Mesendoderm (in vitro differentiated cells): ENCODE measurements at places on chromosomes 12 and 14.

GRCh38 chr12:43848226-43848507, 12.3 kb downstream of the TMEM117 start:
- no peak for DNase-seq

GRCh38 chr14:100256339-100256895, 17.5 kb downstream of the YY1 start:
- no peak for DNase-seq

- DNase-seq = peak; percentile 59
These were observed at the start of gene CLEC14A for GRCh38 chr14:38255673-38256532. Gene CLEC14A, minus strand, starts transcription at chr14:38256093. Its CDS starts 71 bp downstream, at chr14:38256022.

- DNase-seq = no peak
These were observed 38.8 kb upstream of the EML1 start for GRCh38 chr14:99754141-99755067.

- DNase-seq = no peak
These were observed 3.5 kb upstream of the KLRK1 start for GRCh38 chr12:10393291-10393690.

GRCh38 chr12:123046431-123046830, 66.0 kb downstream of the ARL6IP4 start:
- no peak for DNase-seq

- no peak for DNase-seq
These were observed 6.2 kb downstream of the KHNYN start for GRCh38 chr14:24435998-24436354.

- DNase-seq = no peak
These were observed 881.3 kb upstream of the SEL1L start for GRCh38 chr14:82414853-82415539.

GRCh38 chr14:56903304-56903969, 93.2 kb upstream of the OTX2 start:
- DNase-seq = no peak

DNA sequence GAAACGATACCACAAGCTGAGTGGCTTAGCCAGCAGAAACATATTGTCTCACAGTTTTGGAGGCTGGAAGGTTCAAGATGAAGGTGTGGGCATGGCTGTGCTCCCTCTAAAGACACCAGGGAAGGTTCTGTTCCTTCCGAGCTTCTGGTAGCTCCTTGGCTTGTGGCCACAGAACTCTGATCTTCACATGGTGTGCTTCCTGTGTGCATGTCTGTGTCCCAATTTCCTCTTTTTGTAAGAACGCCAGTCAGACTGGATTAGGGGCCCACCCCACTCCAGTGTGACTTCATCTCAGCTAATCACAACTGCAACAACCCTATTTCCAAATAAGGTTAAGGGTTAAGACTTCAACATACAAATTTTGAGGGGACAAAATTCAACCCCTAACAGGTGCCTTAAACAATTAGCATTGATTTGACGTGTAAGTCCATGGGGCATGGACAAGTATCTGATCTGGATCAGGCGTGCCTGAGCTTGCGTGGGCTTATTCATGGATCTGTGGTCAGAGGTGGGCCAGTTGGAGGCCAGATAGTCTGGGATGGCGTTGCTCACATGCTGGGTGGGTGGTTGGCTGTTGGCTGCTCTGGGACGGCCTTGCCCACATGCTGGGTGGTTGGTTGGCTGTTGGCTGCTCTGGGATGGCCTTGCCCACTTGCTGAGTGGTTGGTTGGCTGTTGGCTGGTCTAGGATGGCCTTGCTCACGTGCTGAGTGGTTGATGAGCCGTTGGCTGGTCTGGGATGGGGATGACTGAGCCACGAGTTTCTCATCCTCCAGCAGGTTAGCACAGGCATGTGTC, 88.5 kb downstream of the LGMN start:
- DNase-seq = no peak

GRCh38 chr14:80056497-80056801, 154.9 kb downstream of the DIO2 start:
- DNase-seq = no peak

DNA sequence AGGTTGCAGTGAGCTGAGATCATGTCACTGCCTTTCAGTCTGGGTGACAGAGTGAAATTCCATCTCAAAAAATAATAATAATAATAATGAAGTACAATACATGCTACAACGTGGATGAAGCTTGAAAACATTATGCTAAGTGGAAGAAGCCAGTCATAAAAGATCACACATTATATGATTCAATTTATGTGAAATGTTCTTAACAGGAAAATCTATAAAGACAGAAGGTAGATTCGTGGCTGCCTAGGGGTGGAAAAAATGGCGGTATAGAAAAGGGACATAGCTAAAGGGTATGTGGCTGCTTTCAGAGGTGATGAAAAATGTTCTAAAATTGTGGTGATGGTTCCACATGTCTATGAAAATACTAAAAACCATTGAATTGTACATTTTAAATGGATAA, 41.0 kb upstream of the AMIGO2 start:
- no peak for DNase-seq

- peak; percentile 40 for DNase-seq
These were observed 12.2 kb downstream of the CLMN start for GRCh38 chr14:95307402-95308041.

GRCh38 chr14:30193101-30193500, 265.5 kb upstream of the PRKD1 start:
- DNase-seq = no peak

DNA sequence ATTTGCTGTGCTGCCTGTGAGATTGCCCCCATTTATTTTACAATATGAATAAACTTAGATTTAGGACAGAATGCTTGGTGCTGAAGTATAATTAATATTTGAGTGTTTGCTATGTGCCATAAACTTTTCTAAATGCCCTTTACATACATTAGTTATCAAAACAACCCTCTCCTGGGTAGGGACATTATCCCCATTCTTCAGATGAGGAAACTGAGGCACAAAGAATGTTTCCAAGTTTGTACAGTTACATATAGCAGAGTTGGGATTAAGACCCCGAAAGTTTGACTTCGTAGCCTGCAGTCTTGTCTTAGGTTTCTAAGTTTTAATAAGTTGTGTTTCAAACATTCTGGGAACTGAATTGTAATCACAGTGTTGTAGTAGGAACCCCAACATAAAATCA, 18.4 kb downstream of the KLHDC2 start:
- DNase-seq = no peak

DNA sequence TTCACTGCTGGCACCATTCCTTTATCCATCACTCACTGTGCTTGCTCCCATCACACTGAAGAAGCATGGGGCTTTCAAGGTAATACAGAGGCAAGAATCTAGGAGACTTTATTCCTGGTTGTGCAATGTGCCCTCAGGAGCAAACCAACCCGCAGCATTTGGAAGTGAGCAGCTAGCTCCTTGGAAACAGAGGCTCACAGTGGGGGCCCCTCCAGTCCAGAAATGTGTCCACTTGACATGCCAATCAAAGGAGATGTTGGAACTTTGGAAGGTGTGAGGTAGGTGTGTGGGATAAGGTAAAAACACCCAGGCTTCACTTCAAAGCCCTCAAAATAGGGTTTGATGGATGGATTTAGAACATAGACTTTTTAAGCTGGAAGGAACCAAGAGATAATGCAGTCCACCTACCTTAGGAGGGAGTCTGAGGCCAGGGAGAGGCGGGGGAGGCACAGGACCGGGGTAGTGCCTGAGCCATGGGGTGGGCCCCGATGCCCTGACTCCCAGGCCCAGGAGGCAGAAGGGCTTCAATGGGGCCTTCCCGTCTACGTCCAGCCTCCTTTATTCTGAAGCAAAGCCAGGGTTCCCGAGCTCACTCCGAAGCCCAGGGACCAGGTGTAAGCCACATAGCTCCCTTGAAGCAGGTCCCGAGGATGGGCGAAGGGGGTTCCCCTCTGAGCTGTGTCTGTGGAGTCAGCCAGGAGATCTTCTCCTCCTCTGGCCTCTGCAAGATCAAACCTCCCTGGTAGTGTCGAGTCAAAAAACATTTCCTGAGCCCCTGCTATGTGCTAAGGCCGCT, 17.6 kb upstream of the BCL11B start:
- DNase-seq = no peak

- DNase-seq = no peak
These were observed 17.2 kb downstream of the NOXRED1 start for GRCh38 chr14:77406086-77406485.

GRCh38 chr12:66397574-66398290, 95.4 kb downstream of the HELB start:
- no peak for DNase-seq

- no peak for DNase-seq
These were observed 401.9 kb downstream of the PAWR start for GRCh38 chr12:79288911-79289310.

- peak; percentile 26 for DNase-seq
These were observed 449.9 kb upstream of the FLRT2 start for GRCh38 chr14:85079842-85080730.

DNA sequence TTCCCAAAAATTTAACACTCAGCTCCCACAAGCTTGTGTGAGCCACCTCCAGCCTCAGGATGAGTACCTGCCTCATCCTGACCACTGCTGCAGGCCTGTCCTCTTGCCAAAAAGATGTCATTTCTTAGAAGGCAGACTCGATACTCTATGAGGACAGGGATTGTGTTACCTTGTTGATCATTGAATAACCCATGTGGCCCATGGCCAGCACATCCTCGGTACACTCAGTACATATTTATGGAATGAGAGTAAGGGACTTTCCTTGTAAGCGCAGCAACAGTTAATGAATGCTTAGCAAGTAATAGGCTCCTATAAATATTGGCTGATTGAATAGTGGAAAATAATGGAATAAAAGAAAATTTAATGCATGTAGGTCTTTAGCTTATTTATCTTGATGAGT, 15.3 kb upstream of the DGLUCY start:
- no peak for DNase-seq

- no peak for DNase-seq
These were observed 8.1 kb downstream of the JKAMP start for GRCh38 chr14:59492384-59492783.

GRCh38 chr12:96687719-96688118, 198.3 kb downstream of the CFAP54 start:
- DNase-seq = no peak

GRCh38 chr12:43434614-43435013, 117.4 kb downstream of the ADAMTS20 start:
- DNase-seq = no peak

GRCh38 chr12:19082365-19082911, 47.1 kb upstream of the PLEKHA5 start:
- no peak for DNase-seq

GRCh38 chr14:99080306-99080705, 191.7 kb downstream of the BCL11B start:
- DNase-seq = no peak

- no peak for DNase-seq
These were observed 17.8 kb upstream of the PRMT8 start for GRCh38 chr12:3473171-3473570.

- DNase-seq = no peak
These were observed 98.0 kb upstream of the E2F7 start for GRCh38 chr12:77163074-77164038.

DNA sequence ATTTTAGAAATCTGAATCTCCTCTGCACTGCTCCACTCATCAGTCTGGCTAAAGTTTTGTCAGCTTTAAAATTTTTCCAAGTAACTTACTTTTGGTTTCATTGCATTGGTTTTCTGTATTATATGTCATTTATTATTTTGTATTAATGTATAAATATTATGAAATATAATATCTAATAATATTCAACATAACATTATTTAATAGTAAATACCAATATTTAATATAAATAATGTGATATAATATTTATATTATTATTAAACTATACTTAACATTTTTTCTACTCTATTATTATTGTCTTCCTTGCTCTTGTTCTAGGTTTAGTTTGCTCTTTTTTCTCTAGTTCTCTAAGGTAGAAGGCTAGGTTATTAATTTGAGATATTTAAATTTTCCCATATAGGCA, 512.1 kb downstream of the AACS start:
- DNase-seq = no peak

DNA sequence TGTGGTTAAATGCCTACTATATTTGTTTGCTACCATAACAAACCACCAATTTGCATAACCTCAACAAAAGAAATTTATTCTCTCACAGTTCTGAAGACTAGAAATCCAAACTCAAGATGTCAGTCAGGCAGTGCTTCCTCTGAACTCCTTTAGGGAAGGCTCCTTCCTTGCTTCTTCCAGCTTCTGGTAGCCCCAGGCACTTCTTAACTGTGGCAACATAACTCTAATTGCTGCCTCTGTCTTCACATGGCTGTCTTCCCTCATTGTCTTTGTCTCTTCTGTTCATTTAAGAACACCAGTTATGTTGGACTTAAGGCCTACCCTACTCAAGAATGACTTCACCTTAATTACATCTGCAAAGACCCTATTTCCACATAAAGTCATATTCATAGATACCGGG, 206.9 kb downstream of the SYT1 start:
- DNase-seq = peak; percentile 51

DNA sequence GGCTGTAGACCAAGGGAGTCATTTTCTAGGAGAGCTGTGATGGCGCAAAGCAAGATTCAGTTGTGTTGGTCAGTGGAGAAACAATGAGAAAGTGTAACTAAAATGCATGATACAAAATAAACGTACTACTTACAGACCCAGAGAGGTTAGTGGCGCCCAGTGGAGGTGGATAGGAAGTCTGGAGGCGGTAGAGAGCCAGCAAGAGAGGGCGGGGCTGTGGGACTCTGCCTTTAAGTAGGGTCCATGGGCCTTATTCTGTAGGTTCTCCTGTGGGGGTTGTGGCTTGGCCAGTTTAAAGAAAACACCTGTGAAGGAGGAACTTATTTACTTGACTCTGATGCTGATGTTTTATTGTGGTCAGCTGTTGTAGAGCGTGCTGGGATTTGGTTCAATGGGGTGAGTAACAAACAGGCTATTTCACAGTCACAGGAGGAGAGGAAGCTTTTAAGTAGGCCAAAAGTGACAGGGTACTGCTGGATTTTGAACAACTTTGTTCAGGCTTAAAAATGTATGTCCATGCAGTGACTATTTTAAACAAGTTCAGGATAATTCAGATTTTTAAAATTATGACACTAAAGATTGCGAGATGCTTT, 1097.7 kb downstream of the TMTC2 start:
- no peak for DNase-seq

DNA sequence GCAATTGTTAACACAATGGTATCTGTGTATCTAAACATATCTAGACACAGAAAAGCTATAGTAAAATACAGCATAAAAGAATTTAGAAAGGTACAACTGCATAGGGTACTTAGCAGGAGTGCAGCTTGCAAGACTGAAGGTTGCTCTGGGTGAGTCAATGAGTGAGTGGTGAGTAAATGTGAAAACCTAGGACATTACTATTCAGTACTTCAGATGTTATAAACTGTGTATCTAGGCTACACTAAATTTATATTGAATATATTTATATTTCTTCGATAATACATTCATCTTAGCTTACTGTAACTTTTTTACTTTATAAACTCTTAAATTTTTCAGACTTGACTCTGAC, 409.0 kb upstream of the DCN start:
- DNase-seq = no peak

GRCh38 chr14:54818201-54819133, 84.2 kb downstream of the GCH1 start:
- DNase-seq = peak; percentile 52
